ENCODE measurements at places on chromosomes 5 and 9.

- DNase-seq: no peak
Observed at GRCh38 chr5:89396278-89396954, 513.4 kb upstream of the MEF2C start.

- no peak for DNase-seq
Observed at GRCh38 chr5:34627794-34628193, 28.3 kb upstream of the RAI14 start.

DNA sequence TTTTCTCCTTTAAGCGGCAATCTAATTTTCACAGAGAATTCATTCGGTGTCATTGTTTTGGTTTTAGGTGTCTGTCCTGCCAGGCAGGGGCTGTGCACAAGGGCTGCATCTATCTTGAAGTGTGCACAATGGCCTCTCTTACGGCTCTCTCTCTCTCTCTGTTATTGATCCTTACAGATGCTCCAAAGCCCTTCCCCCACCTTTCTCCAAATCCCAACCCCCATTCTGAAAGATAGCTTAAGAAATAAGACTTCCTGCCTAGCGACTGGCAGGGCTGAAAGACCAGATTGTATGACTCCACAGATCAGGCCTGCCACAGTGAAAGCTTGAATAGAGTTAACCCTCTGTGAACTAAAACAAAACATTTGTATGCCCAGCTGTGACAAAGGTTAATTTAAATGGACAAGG is 86.5 kb upstream of the NR5A1 start:
- DNase-seq: peak; percentile 75

- peak; percentile 28 for DNase-seq
Observed at GRCh38 chr5:10355071-10355889, 1.8 kb downstream of the MARCHF6 start.

DNA sequence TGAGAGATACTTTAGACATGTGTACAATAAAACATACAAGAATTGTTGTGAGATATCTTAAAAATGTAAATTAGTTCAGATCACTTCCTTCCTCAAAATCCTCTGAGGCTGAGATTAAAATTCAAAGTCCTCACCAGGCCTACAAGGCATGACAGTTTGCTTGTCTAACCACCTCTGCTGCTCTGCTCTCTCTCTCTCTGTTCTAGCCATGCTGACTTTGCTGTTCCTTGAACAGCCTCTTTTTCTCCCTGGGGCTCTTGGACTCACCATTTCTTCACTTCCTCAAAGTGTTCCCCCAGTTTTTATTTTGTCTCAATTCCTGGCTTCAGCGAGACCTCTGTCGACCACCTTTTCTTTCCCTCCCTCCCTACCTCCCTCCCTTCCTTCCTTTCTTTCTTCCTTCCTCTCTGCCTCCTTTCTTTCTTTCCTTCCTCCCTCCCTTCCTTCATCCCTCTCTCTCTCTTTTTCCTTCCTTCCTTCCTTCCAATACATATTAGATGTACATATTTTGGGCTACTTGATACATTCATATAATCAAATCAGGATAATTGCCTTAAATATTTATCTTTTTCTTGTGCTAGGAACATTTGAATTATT is 27.0 kb downstream of the CATSPER3 start:
- DNase-seq: no peak

All from HAP-1 (cell line).